ENCODE measurements at places on chromosomes 16 and 17.

GRCh38 chr17:1227917-1228780 lies 42.1 kb upstream of the BHLHA9 start:
- DNase-seq: no peak

DNA sequence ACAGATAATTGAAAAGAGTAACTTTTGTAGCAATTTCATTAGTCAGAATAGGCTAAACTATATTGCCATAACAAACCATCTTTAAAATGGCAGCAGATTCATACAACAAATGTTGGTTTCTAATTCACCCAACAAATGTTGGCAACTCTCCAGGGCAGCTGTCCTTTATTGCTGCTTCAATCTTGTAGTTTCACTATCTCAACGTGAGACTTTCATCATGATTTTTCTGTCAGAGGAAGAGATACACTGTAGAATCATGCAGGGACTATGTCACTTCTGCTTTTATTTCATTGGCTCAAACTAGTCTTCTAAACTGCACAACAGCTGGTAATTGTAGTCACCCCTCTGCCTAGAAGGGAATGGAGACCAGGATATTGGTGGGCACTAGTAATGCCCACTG lies 174.2 kb downstream of the TANC2 start:
- DNase-seq: peak; percentile 58

- peak; percentile 11 for DNase-seq
Observed at GRCh38 chr16:64089697-64090096, 1032.2 kb downstream of the CDH11 start.

DNA sequence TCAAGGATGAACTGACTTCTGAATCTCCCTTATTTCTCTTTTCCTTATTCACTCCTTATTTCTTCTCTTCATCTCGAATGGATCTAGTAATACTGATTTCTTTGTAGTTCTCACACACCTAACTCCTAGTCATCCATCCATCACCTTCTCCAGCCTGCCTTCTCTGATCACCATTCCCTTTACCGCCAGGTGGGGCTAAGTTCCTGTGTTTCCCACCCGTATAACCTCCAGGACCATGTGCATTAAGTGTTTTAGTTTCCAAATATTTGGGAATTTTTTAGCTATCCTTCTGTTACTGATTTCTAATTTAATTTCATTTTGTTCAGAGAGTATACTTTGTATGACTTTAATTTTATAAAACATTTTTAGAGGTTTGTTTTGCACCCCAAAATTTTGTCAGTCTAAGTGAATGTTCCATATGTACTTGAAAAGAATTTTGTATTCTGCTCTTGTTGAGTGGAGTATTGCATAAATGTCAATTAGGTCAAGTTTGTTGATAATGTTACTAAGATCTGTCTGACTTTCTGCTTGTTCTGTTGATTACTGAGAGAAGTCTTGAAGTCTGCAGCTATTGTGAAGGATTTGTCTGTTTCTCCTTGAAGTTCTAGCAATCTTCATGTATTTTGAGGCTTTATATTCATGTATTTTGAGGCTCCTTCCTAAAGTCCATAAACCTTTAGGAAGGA lies 8.8 kb downstream of the BPTF start:
- no peak for DNase-seq

DNA sequence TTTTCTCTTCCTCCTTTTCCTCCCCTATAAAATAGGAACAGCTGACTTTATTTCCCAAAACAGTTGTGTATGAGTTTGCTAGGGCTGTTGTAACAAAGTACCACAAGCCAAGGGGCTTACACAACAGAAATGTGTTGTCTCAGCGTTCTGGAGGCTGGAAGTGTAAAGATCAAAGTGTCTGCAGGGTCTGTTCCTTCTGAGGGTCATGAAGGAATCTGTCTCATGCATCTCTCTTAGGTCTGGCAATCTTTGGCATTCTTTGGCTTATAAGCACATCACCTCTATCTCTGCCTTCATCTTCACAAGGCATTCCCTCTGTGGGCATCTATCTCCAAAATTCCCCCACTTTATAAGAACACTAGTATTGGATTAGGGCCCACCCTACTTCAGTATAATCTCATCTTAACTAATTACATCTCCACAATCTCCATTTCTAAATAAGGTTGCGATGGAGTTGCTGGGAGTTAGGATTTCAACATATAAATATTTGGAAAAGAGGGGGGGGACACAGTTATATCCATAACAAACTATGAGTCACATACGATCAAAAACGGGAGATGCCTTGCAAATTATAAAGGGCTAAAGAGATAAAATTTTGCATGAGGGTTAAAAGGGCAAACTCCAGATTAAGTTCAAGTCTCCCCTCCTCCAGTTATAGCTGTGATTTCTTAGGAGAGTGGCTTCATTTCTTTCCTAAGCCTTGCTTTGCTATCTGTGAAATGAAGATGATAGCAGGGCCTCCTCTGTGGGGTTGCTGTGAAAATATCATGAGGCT lies 109.7 kb downstream of the VAT1L start:
- DNase-seq: peak; percentile 58

Data from IMR-90 (cell line).